ENCODE measurements at places on chromosomes 12 and 14.

DNA sequence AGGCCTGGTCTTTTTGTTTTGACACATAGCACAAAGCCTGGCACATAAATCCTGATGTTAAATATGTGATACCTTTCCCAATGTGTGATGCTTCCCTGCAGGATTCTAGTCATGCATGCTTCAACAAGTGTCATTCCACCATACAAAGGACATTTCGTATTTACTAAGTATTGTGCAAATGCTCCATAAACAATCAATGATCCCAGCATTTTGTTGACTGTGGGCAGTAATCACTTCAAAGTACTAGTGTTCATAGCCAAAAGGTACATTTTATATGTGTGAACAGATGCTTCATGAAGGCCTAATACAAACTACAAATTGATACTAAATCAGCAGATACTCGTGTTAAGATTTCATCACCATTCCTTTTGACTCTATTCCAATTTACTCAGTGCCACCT lies 4.4 kb downstream of the CCNB1IP1 start:
- DNase-seq = no peak

DNA sequence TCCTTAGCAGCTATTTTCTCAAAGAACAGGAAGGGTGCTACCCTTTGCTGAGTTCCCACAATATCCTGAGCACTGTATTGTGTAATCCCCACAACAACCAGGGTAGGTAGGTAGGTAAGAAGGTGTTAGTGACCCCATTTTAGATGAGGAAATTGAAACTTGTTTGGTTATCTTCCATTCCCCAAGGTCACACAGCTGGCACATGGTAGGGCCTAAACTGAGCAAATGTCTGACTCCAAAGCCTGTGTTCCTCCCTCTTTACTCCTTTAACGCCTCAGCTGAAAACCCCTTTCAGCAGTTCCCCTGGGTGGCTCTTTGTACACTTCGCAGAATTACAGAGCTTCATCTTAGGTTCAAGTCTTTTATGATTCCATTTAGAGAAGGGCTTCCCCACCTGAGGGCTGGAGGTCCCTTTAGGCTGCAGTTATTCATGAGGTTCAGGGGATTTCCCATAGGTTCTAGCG lies 26.5 kb upstream of the RIC8B start:
- DNase-seq = no peak

- no peak for DNase-seq
These were observed 35.3 kb downstream of the PRKD1 start for GRCh38 chr14:29892327-29892726.

DNA sequence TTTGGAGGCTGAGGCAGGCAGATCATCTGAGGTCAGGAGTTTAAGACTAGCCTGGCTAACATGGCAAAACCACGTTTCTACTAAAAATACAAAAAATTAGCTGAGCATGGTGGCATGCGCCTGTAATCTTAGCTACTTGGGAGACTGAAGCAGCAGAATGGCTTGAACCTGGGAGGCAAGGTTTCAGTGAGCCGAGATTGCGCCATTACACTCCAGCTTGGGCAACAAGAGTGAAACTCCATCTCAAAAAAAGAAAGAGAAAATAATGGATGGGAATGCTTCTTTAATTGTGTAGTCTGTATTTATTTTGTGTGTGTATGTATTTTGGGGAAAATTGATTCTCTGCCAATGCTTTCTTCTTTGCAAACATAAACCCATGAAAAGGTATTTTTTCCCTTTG lies 32.5 kb downstream of the SRGAP1 start:
- DNase-seq = no peak

DNA sequence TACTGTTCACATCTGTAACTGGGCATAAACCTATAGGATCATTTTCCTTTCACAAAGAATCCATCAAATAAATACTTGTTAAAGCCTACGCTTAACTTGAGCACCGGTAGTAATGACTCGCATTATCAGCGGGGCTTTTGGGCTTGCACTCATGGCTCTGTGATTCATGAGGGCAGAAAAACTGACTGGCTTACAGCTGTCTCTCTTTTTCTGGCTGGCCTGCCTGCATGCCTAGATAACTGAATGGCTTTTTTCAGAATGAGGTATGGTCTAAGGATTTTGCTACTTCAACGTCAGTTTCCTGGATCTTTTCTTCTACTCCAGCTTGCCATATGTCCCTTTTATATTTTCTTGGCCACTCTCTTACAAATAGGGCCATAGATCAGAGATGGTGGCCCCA lies 531.1 kb downstream of the NRXN3 start:
- DNase-seq = no peak

DNA sequence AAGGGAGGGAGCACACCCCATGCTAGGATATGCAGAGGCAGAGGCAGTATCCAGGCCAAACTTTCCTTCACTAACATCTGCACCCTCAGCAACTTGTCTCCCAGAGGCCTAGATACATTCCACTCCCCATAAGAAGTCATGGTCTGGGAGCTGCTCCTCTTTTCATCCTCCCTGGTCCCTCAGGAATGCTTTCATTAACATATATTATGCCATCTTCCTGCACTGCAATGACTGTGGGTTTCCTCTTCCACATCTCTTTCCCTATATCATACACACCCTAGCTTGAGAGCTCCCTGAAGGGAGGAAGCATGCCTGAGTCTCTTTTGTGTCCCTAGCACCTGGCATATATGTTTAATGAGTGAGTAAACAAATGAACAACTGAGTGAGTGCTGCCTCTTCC lies 8.6 kb downstream of the DDN start:
- DNase-seq = no peak

DNA sequence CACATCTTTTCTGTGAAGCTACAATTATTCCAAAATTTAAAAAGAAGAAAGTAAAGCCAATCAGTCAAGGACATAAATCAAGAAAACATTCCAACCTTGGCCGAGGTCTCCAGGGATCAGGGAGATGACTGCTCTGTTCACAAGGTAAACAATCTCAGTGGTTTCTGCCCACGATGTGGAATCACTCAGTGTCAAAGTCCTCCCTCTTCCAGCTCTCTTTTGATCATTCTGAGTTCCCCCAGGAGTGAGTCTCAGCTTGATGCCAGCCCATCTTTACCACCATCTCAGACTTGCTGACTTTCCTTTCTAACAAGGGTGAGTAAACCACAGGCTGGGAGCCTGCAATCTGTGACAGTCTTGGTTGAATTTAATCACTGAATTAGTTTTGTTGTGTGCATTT lies 4.8 kb upstream of the SERPINA9 start:
- no peak for DNase-seq

DNA sequence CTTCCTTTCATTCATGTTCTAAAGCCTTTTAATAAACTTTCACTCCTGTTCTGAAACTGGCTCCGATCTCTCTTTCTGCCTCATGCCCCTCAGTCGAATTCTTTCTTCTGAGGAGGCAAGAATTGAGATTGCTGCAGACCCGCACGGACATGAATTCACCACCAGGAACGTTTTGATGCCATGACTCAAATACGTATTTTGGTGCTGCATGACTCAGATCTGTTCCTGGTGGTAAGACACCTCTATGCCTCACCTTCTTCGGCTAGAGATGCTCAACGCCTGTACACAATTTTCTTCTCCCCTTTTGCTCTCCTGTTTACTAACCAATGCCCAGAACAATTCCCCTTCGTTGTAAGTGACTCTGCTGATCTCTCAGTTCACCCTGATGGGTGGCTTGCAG lies 52.0 kb upstream of the RIMBP2 start:
- no peak for DNase-seq

GRCh38 chr14:37595809-37596621 lies 586 bp downstream of the TTC6 start:
- DNase-seq = no peak

DNA sequence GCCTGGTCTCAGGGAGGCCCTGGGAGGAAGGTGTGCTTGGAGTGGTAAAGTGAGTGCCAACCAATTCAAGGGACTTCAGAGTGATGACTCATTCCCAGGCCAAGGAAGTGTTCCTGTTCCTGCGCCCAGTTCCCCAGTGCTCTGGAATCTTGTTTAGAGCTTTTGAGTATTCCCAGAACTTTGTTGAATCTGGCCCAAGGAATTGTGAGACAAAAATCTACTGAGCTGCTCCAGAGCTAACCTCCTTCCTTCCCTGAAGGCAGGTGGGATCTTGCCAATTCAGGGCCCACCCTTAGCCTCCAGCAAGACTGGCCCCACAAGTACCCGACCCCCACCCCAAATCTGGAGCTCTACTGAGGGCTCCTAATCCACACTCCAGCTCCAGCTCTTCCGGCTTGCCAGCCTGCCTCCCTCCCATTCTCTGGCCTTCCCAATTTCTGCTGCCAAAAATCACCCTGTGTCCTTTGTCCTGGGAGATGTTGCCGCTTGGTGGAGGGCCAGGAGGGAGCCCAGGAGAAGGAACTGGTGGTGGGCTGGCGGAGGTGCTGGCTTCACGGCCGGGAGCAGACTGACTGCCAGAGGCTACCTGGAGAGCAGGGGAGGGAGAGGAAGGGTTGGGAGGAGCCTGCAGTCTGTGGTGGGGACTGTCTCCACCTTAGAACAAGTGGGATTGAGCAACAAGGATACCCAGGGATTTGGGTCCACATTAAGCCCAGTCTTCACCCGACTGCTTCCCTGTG lies 2.0 kb upstream of the ATN1 start:
- peak; percentile 64 for DNase-seq

GRCh38 chr12:74539765-74540526 lies 2.3 kb downstream of the ATXN7L3B start:
- no peak for DNase-seq

DNA sequence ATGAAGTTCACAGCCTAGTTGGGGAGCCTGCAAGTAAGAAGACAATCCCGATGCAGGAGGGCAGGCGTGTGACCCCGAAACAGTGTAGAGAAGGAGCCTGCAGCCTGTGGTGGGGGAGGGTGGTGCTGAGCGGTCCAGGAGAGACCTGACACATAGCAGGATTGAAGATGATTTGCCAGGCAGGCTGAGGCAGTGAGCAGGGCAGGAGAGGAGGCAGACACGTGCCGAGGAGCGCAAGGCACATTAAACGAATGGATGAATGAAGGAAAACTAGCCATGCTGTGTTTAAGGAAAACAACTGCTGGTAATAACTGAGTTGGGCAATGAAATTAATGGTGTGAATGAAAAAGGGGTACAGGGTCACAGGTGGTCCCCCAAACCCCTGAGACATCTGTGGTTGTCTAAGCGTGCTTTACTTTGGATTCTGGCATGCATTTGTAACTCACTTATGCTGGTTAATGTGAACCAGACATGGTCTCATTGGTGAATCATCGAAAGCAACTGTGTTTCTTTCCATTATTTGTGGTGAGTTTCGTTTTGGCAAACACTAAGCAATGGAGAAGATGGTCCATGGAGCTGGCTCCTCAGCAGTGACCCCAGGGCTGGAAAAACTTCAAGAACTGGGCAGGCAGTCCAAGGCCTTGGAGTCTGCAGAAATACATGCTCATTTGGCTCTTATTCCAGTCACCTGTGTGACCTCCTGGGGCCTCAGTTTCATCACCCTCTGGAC lies 96.9 kb upstream of the EVL start:
- DNase-seq = peak; percentile 66

DNA sequence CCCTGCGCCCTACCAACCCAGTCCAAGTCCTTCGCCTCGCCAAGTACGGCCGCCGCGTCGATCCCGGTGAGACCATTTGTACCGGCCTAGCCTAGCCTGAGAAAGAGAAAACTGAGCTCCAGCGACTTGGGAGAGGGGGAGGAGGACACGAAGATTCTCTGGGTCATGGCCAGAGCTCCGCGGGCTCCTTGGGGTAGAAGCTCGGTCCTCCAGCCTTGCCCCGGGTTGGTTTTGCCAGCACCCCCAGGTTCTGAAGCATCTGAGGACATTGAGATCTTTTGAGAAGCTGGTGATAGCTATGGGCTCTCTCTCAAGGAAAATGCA lies 7.3 kb downstream of the LHX5 start:
- DNase-seq = no peak

All from AG09319 (cell line).